Glomerular endothelial cell (primary cell): ENCODE measurements at places on chromosomes 4 and X. TPM values are rescaled to one million over a fixed set of nuclear protein-coding genes. Genes with fewer than 3 reads are reported as not detected.
A peak's percentile ranks its signal among the peaks of the same experiment; 100 is the strongest.

DNA sequence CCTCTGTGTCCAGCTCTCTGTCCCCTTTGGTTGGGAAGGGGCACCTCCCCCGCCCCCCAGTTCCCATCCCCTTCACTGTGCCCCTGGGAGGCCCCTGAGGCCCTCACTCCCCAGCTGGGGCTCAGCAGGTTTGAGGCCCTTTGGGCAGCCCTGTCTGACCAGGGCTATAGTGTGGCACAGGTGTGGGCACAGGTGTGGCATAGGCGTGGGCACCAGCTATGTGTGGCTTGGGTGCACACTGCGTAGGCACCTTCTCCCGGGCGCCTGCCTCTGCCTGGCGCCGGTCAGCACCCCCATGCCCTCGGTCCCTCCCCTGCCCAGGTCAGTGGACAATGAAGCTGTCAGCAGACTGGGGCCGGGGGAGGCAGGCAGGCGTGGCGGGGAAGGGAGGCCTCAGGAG, 7.5 kb upstream of the FGFR3 start:
- no peak for DNase-seq

DNA sequence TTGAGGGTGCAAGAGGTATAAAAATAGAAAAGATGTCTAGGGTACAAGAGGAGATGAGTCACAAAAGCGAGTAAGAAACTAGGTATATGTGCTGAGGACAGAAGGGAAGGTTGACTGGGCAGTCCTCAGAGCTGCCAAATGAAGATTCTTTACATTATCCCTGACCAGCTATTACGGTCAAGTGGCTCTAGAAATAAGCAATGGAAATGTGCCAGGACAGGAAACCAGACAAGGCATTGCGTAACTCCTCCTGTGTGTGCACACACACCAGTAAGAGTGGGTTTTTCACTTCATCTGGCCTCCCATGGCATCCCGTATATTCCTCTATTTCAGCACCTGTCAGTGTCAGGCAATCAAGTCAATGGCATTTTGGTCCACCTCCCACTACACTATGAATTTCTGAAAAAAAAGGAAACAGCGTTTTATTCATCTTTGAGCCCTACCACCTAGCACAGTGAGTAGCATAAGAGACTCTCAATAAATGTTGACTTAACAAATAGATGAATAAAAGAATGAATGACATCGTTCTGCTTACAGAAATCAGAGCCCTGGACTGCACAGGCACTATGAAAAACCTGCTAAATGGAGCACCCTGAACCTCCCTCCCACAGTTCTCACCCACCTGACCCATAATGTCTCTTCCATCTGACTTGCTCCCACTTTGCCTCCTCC, 62.6 kb upstream of the KLF3 start:
- peak; percentile 39 for DNase-seq

DNA sequence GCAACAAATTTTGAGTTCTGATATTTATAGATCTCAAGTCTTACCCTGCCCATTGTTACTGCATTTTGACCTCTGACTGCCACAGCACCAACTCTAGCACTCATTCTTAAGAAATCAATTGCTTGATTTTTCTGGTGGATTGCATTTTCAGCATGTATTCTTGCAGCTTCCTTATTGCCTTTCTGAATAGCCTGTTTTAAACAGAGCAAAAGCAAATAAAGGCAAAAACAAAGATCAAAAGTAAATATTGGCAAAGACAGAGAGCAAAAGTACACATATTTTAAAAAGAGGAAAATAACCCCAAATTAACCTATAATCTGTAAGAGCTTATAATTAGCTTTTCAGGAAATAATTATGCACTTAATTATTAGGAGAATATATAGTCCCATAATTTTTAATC, 129.4 kb upstream of the TENT5D start:
- no peak for DNase-seq

GRCh38 chrX:74370487-74370886, 50.8 kb upstream of the SLC16A2 start:
- DNase-seq = no peak

DNA sequence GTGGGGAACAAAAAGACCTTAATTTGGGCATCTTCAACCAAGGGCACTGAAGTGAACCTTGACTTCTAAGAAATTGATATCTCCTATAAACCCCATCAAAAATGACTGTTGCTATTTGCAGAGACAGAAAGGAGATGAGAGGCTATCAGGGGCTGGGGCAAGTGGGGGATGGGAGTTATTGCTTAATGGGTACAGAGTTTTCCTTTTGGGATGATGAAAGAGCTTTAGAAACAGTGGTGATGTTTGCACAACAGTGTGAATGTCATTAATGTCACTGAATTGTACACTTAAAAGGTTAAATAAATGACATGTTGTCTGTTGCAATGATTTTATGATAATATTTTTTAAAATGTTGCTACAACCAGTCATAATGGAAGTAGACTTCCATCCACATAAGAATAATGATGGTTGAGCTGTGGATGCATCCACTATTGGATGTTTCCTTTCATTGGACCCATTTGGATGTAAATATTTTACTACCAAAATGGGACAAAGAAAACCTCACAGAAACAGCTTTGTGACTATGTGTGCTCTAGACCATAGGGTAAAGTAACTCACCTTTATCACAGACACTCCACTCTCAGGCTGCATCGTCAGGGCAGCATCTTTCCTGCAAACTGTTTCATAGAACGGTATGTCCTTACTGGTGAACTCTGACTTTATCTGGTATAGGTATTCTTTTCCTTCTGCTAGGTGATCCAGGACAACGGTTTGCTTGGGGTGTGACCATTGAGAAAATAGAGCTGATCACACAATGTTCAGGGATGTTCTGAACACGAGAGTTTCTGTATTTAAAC, 31.6 kb upstream of the FAM9A start:
- no peak for DNase-seq

DNA sequence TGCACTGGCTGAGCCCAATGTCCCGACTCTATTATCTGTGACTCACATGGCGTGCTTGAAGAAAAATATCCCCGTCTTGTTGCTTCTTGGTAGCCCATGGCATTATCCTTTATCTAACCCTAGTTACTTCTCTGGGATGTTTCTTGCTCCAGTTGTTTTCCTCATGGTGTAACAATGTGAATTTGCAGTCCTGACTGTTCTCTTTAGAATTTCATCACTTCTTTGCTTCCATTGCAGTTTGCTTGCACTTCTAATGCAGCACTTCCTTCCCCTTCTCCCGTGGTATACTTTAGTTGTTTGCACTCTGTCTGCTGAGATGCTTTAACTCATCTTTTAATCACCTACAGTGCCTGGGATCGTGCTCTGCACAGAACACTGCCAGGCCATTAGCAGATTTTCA, 126.9 kb downstream of the MAML3 start:
- no peak for DNase-seq

DNA sequence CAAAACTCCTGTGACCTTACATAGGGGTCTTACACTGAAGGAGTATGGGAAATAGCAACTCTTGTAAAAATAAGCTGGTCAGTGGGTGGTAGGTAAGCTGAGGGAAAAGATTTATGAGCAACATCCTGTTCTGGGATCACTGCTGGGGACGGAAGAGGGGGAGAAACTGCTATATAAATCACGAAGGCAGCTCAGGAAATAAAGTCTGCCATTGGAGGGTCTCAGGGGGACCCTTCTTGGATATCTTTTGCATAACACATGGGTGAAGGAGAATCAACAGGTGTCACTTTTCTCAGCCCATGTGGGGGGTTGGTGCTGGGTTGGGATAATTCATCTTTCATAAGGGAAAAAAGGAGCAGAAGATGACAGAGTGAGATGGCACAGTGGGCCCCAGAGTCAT, 33.7 kb downstream of the AFF1 start:
- DNase-seq = no peak

The ZNF674 gene
- total RNA-seq = 6.1 and 7.1 TPM in 2 replicates

The PAPSS1 gene
- 36.1 and 46.3 TPM in 2 replicates for total RNA-seq

The ANK2 gene
- 4.1 and 6.1 TPM in 2 replicates for total RNA-seq

The IL21 gene
- not detected in 2 replicates for total RNA-seq
